ENCODE measurements at places on chromosomes 13 and 19. TPM values are rescaled to one million over a fixed set of nuclear protein-coding genes. Genes with fewer than 3 reads are reported as not detected.

The MISP3 gene
- 10.3 TPM for total RNA-seq

The C5AR1 gene
- total RNA-seq = 6.3 TPM

The BST2 gene
- 35.3 TPM for total RNA-seq

The FFAR2 gene
- total RNA-seq = 0.44 TPM

The DNAAF3 gene
- total RNA-seq = 1.6 TPM

Measured in right cardiac atrium (tissue), 5 donors.